ENCODE measurements at places on chromosomes 3 and 15.

DNA sequence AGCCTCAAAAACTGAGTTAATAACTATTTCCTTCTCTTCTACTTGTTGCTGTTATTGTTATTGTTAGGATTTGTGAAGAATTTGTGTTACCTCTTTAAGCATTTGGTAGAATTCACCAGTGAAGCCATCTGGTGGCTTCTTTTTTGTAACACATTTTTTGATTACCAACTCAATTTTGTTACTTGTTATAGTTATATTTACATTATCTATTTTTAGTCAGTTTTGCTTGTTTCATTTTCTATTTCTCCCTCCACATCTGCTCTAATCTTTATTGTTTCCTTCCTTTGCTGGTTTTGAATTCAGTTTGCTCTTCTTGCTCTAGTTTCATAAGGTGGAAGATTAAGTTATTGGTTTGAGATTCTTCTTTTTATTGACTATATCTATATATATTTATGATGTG is 3.7 kb upstream of the SLC9C1 start:
- peak; percentile 7 for DNase-seq

- DNase-seq = peak; percentile 27
Measured at GRCh38 chr3:178203165-178203564, 333.1 kb upstream of the KCNMB2 start.

DNA sequence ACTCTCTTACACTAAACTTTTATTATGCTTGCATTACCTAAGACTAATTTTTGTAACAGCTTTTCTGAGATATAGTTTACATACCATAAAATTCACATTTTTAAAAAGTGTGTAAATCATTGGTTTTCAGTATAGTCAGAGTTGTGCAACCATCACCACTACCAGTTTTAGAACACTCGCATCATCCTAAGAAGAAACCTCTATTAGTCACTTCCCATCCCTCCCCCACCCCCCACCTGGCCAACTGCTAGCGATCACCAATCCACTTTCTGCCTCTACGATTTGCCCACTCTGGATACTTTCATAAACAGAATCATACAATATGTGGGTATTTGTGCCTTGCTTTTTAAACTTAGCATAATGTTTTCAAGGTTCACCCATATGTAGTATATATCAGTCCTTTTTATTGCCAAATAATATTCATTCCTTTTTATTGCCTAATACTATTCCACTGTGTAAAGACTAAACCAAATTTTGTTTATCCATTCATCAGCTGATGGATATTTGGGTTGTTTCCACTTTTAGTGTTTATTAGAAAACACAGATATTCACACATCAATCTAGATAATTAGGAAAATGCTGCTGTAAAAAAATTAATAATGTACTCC is 23.0 kb downstream of the UBP1 start:
- DNase-seq = no peak

DNA sequence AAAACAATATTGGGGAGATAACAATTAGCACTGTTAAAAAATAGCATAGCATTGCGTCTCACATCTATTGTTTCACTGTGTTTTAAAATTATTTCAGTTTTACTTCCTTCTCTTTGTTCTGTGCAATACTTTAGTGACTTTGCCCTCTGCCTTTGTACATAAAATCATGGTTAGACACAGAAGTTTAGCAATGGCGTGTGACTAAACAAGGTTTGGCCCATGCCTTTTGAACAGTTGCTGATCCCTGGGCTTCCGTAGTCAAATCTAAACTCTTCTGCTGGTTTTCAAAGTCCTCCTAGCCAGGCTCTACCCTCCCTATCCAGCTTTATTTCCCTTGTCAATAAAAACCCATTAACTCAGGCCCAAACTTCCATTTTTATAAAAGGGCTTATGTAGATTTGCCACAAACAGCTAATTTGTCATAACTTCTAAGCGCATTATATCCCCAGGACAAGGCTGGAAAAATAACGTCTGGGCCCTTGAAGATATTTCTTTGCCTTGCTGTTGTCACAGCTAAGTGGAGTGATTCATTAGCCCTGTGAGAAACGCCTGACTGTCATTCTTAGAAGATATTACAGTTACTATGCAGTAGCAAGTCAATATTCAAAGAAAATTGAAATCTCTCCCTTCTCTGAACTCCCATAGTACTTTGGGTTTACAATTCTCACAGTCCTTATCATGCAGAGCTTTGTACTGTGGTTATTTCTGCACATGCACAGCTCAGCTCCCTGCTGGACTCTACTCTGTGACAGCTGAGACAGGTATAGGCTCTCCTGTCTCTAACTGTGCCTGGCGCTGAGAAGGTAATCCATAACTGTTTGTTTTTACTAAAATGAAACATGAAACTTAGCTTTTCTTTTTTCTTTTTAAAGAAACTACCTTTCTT is 123.4 kb upstream of the SLC24A5 start:
- peak; percentile 2 for DNase-seq

GRCh38 chr3:175192536-175192935 is 333.4 kb downstream of the NAALADL2 start:
- no peak for DNase-seq

- no peak for DNase-seq
Measured at GRCh38 chr15:51094606-51095569, at the start of gene TNFAIP8L3. TSS of gene TNFAIP8L3 (minus strand) at chr15:51094906. CDS start at chr15:51094595, 311 bp downstream.

- no peak for DNase-seq
Measured at GRCh38 chr3:187264021-187264420, 27.5 kb downstream of the MASP1 start.

DNA sequence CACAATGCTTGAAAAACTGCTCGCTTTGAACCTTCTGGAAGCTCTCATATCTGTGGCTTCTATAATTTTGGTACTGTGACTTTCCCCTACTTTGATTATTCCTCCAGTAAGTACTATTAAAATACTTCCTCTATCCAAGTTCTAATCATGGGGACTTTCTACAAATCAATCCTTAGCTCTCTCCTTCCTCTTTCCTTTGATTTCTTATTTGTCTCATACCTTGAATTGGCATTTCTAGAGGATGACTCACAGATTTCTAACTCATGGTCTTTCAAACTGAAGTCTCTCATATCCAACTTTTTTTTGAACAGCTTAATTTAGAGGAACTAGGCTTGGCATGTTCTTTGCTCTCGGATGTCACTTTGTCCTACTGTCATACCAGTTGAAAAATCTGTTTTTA is 241.8 kb downstream of the TBC1D5 start:
- DNase-seq = peak; percentile 25

GRCh38 chr3:68448510-68449383 is 483.6 kb downstream of the TAFA4 start:
- DNase-seq = no peak

DNA sequence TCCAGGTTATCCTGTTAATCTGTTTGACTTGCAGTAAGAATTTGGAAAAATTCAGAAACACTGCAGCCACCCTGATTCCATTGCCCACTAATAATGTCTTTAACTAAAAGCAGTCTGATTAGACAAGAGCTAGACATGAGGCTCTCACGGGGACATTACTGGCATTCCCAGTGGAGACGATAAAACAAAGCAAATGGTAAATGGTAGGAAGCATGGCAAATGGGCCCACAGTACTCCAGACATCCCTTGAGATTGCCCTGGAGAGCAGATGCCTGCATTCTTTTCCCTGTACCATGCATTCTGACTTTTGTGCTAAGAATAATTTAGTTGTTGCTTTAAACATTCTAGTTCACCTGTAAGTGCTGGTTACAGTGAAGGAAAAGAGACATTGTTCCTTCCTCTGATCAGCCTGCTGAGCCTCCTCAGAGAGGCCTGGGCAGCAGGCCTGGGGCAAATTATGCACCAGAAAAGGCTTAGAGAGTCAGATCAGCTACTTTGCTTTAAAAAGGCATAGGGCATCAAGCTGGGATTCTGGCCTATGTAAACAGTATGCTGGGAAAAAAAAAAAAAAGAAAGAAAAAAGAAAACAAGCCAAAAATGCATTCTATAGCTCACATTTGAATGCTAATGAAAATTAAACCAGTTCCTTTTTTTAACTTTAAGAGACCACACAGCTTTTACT is 204.6 kb downstream of the GABRG3 start:
- no peak for DNase-seq

GRCh38 chr3:161568671-161569070 is 72.1 kb downstream of the OTOL1 start:
- no peak for DNase-seq

GRCh38 chr15:77786956-77787355 is 154.2 kb upstream of the LINGO1 start:
- DNase-seq = no peak

DNA sequence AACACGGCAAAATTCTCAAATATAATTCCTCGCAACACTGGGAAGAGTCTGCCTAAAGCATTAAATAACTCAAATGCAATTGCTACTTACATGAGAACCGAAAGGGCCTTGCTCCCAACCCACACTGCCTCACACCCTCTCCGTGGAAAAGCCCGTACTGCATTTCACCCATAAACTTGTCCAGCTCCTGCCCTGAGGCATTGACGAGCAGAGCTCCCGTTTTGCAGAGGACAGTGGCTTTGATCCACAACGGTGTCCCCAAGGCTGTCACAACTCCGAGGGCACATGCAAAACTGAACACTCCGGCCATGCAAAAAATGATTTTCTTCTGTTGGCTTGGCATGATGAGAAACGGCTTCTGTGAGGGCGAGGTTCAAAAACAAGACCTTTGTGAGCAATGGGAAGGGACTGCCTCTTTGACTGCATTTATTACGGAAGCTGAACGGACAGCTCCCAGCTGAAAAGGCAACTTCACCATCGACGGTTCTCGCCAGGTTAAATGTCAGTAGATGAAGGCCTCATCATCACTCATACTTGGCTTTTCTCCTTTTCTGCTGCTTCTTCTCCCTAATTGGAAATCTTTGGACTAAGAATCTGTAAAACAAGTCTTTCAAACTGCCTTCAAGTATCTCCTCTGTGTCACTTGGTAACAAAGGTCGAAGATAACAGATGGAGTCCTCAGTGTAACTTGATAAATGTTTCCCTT is at the start of gene CLRN1:
Gene CLRN1, minus strand, starts transcription at position 362 of the 706 bp plus-strand sequence. Its CDS starts 19 bp downstream, at position 343.
- DNase-seq = no peak

GRCh38 chr3:142087676-142088075 is 61.7 kb downstream of the TFDP2 start:
- no peak for DNase-seq

DNA sequence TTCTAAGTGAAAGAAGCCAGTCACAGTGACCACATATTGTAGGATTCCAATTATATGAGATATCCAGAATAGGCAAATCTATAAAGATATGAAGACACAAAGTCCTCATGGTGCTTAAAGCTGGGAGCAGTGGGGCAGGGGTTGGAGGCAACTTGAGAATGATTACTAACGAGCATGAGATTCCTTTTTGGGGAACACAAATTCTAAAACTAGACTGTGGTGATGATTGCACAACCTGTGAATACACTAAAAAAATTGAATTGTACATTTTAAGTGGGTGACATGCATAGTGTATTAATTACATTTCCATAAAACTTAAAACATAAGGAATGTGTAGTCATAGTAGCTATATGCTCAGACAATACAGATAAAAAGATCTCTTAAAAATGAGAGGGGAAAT is 103.2 kb downstream of the DPH6 start:
- no peak for DNase-seq

DNA sequence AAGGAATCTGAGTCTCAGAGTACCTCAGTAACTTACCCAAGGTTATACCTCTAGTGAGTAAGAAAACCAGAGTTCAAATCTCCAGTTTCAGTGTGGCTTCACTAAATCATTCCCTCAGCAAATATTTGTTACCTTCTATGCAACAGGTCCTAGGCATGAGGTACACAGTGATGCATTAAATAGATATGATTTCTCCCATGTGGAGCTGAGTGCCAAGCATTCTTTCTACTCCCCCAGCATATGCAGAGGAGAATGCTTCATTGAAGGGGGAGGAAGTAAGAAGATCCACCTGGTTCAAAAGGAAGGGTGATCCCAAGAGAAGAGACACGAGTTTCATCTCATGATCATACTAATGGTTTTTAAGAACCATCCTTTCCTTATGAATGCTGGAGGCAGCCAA is 6.8 kb upstream of the MTHFS start:
- DNase-seq = no peak

- DNase-seq = peak; percentile 44
Measured at GRCh38 chr3:104385421-104385820, 981.3 kb upstream of the ALCAM start.

DNA sequence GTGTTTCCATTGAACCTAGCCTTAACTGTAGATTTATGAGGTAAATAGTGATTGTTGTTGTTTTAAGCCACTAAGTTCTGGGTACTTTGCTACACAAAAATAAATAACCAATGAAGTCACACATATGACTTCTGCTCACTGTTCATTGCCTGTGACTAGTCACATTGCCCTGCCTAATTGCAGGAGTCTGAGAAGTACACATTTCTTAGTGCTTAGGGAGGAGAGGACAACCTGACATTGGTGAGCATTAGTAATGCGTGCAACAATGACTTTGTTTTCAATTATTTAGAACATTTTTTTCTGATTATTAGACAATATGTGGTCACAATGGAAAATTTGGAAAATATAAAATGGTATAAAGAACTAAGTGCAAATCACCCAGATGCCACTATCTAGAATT is 133.2 kb upstream of the DAZL start:
- no peak for DNase-seq

DNA sequence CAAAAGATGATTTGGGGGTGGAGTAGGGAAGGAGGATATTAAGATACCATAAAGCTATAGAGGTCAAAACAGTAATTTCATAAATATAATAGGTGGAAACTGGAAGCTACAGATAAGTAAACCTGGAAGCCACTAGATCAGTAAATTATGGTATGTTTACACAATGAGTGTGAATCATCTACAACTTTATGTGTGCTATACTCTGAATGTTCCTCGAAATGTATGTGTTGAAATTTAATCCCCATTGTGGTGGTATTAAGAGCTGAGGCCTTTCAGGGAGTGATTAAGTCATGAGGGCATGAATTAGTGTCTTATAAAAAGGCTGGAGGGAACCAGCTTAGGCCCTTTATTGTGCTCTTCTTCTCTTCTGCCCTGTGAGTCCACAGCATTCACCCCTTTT is 25.2 kb downstream of the EOMES start:
- DNase-seq = no peak

GRCh38 chr15:101434032-101434920 is 55.2 kb downstream of the PCSK6 start:
- DNase-seq = no peak

DNA sequence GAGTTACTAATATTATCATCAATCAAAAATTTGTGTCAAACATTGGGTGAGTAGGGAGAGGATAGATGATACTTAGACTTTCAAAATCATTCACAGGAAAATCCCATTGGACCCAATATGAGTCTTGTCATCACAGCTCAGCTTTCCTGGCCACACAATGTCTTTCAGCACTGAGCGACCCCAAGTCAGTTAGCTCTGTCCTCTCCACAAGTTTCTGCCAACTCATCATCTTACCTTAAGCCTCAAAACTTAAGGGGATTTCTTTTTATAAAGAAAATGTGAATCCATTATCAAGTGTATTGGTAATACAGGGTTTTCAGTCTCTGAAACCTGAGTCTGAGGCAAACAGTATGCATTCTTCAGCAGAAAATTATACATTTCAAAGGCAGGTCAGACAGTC is 55.8 kb downstream of the SUMF1 start:
- DNase-seq = no peak

DNA sequence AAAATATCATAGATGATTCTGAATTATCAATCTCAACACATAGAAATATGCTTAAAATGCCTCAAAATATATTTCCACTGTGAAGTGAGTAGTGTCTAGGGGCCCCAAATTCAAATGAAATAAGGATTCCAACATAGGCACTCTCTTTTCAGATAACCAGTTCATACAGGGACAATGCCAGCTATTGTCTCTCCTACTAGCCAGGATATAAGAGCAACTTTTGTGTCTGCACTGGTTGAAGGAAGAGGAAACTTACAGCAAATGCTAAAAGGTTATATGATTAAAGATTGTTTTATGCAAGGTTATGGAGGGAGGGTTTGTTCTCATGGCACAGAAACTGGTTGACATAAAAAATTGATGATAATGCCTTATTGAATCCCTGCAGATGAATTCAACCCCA is 579.4 kb upstream of the ALCAM start:
- DNase-seq = no peak

- DNase-seq = peak; percentile 73
Measured at GRCh38 chr3:25663347-25663868, 1.3 kb downstream of the TOP2B start.

Data from OCI-M1 (cell line).